ENCODE measurements at places on chromosomes 7 and 10.

DNA sequence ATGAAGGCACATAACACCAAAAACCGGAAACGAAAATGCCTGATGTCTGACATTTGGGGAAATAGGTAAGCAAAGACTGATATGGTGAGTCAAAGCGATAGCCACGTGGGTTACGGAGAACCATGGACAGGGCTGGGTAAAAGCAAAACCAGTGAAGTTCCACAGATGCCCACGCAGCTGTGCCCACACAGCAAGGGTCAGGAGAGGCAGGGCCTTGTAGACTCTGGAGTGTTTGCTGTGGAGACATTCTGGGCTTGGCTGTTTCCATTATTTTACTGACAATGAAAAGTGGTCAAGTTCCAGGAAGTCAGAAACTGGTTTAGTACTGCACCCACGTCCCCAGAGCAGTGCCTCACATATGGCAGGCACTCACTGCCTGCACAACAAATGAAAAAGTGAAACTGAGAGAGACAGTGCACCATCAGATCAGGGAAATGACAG is 148.7 kb downstream of the ZMYND11 start:
- no peak for DNase-seq

GRCh38 chr7:124201768-124202349 is 169.0 kb upstream of the TMEM229A start:
- DNase-seq, result no peak

GRCh38 chr10:46222364-46222935 is 64.3 kb upstream of the ANTXRL start:
- DNase-seq, result no peak

- no peak for DNase-seq
Measured at GRCh38 chr7:55073051-55073511, 54.3 kb downstream of the EGFR start.

- DNase-seq, result no peak
Measured at GRCh38 chr7:19728716-19729115, 19.9 kb upstream of the POLR1F start.

DNA sequence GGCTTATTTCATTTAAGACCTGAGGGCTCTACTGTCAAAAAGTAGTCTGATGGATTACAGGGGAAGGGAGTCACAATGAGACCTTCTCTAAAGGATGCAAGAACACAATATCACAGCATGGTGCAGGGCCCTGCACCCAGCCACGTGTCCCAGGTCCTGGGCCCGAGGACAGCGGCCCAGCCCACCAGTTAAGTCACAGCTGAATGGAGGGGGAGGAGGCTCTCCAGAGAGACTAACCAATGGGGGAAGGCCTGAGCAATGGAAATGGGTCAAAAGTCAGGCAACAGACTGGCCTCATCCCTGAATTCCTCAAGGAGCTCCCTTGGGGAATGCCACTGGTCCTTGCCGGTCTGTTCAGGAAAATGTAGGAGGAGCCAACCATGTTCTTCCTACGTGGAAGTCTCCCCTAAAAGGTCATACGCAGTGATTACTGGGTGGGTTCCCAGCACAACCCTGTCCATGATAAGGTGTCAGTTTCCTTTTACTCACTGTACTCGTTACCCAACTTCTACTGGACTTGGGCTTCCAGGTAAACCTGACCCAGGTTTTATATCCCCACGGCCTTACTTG is 28.3 kb downstream of the CCDC3 start:
- DNase-seq, result no peak

- no peak for DNase-seq
Measured at GRCh38 chr7:69448071-69448470, 150.2 kb upstream of the AUTS2 start.

DNA sequence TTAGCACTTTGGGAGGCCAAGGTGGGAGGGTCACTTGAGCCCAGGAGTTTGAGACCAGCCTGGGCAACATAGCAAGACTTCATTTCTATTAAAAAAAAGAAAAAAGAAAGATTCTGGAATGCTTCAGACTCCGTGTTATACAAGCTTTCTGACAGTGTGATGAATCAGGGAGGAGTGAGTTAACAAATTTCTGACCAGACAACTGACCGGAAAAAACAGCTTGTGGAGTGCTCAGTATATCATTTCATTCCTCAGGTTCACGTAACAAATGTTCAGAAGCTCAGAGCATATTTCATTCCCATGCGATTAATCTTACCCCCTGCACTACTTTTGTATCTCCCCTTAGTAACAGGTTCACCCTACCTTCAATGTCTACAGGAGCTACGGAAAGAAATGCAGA is 28.6 kb upstream of the TNPO3 start:
- DNase-seq, result no peak

- DNase-seq, result no peak
Measured at GRCh38 chr7:138226001-138226476, 149.8 kb downstream of the AKR1D1 start.

DNA sequence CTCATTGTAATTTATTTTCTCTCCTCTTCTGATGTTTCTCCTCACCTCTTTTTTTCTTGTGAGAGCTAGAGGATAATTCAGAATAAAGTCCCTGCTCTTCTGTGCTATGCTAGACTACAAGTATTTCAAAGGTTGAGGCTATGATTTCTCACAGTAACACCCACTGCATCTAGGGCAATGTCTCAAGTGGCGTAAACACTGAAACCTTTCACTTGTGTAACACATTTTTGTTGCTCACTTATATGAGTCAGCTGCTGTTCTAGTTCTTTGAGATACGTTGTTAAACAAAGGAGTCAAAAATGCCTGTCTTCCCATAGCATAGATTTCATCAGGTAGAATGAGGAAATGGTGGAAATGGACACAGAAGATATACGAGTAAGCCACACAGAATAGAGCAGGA is 305.1 kb upstream of the PITRM1 start:
- DNase-seq, result peak; percentile 26

GRCh38 chr10:116848944-116849247 is 403 bp upstream of the ENO4 start:
- no peak for DNase-seq

GRCh38 chr10:113716109-113716910 is 35.2 kb upstream of the PLEKHS1 start:
- no peak for DNase-seq

DNA sequence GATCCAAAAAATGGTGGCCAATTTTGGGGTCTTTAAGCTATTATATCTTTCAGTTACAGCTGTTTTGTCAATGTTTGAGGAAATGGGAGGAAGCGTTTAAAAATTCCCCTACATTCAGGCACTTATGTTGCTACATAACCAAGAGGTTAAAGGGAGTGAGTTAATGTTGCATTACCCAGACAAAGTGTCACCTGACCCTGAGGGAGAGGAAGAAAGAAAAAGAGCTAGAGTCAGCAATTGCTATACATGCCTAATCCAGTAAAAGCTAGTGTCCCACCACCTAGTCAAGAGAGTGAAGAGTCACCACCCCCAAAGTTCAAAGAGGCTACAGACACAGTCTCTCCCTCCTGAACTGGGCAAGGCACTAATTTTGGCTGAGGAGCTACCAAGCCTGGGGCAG is 69.5 kb upstream of the ZNF92 start:
- no peak for DNase-seq

GRCh38 chr10:49407552-49408137 is 11.8 kb upstream of the DRGX start:
- peak; percentile 85 for DNase-seq

DNA sequence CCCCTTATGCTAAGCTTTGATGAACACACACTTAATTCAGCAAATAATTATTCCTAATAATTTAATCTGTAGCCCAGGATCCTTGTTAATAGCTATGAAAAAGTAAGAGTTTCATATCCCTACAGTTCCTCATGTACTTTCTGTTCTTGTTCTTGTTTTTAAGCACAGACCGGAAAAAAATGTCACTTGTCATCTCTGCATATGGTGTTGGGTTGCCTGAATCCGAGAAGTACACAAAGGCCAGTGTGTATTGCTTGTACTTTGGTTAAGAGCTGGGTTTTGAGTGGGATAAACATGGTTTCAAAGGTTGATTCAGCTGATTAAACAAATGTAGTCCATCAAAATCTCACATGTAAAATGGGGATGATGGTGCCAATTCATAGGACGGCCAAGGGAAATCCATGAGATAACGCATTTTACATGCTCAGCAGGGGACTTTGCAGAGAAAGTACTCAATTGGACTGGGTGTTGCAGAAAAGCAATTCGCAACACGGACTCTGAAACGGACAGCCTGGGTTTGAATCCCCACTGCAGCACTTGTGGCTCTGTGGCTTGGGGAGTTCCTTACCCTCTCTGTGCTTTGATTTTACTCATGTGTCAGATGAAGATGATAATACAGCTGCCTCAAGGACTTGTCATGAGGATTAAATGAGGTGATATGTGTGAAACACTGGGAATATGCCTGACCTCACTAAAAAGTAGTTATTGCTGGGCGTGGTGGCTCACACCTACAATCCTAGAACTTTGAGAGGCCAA is 71.7 kb downstream of the MAP3K8 start:
- no peak for DNase-seq

- DNase-seq, result no peak
Measured at GRCh38 chr7:130092598-130092997, 22.3 kb downstream of the KLHDC10 start.

DNA sequence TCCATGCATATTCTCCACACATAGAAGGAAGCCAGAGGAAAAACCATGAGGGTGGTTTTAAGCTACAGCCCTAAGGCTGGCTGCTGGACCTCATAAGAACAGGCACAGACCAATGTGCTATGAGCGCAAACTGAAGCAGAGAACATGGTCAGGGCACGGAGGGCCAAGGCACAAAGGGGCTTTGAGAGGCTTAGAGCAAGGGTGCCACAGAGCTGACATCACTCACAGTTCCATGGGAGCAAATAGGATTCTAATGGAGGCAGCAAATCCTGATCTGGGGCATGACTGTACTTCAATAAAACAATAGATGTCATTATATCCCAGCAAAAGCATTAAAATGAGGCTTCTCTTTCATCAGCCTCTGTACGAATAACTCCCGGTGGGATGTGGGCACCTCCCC is 162.4 kb downstream of the COBL start:
- no peak for DNase-seq

GRCh38 chr10:125392609-125393008 is 232.2 kb upstream of the CTBP2 start:
- DNase-seq, result no peak

DNA sequence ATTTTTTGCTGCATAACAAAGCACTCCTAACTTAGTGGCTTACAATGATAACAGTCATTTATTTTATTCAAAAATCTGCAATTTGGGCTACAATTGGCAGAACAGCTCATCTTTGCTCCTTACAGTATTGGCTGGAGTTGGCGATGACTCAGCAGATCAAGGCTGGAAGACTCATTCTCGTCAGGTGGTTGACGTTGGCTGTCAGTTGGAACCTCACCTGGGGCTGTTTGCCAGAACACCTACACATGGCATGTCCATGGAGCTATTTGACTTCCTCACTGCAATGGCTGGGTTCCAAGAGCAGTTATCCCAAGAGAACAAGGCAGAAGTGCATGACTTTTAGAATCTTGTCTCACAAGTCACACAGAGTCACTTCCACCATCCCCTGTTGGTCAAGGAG is 75.1 kb downstream of the NOD1 start:
- DNase-seq, result no peak

DNA sequence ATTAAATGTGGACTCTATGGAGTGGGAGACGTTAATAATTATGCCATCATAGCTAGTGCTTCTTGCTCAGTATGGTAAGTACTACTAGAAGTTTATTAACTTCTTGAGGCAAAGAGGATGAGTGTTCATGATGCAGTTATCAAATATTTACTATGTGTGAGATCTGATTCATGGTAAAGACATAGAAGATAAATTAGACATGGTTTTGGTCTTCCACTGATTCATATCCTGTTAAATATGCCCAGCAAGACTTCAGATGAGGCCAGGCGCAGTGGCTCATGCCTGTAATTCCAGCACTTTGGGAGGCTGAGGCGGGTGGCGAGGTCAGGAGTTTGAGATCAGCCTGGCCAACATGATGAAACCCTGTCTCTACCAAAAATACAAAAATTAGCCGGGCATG is 547.1 kb upstream of the ANKRD30A start:
- no peak for DNase-seq

DNA sequence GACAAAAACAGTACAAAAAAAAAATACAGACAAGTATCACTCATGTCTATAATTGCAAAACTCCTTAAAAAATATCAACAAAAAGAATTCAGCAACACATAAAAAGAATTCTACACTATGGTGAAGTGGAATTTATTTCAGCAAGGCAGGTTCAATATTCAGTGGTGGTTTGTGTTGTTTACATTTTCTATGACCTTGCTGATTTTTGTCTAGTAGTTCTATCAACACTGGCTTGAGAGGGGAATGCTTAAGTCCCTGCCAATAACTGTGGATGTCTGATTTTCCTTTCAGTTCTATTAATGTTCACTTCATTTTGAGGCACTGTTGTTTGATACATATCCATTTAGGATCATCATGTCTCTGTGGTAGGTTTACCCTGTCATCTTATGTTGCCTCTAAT is 58.5 kb downstream of the CADPS2 start:
- no peak for DNase-seq

GRCh38 chr10:89431977-89432376 is 17.6 kb downstream of the IFIT5 start:
- DNase-seq, result no peak

- no peak for DNase-seq
Measured at GRCh38 chr10:133179651-133180050, 19.6 kb downstream of the KNDC1 start.

DNA sequence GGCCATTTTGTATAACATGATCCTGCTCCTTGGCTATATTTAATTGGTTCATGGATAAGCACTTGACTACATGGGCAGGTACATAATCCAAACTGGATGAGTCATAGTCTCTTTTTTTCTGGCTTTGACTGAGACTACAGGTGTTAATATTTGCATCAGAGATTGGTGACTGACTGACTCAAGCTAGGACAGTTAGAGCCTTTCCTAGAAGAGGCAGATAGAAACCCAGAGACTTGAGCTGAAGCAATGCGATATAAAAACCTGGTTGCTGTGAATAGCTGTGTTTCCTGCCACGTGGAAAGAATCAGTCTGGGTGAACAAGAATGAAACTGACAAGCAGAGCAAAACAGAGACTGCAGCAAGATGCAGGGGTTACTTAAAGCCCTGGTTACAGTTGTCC is 81.0 kb downstream of the SAMD9 start:
- no peak for DNase-seq

GRCh38 chr10:109765838-109766237 is 157.5 kb downstream of the XPNPEP1 start:
- DNase-seq, result no peak

- no peak for DNase-seq
Measured at GRCh38 chr7:47336472-47337425, 245.2 kb downstream of the TNS3 start.

GRCh38 chr7:133230591-133231194 is 22.2 kb upstream of the EXOC4 start:
- DNase-seq, result peak; percentile 57

DNA sequence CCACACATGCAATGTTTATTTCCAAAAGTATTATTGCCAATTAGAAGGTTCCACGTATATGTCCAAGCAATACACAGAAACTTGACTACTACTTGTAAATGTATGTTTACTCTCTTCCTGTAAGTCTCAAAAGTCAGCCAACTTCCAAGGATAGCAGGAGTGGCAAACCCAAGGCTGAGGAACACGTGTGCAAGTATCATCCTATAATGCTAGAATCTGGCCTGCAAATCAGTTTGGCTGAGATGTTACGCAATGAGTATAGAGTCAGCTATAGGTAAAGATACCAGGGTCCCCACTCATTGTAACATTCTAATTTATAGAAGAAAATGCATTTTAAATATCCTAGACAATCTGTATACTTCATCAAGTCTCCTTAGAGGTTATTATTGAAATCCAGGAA is 34.7 kb downstream of the CYTH3 start:
- DNase-seq, result no peak

GRCh38 chr10:42958142-42958868 is 118.6 kb upstream of the RET start:
- no peak for DNase-seq

All from A549 (cell line).